ENCODE measurements at places on chromosomes 16 and 17. TPM values are rescaled to one million over a fixed set of nuclear protein-coding genes. Genes with fewer than 3 reads are reported as not detected.

DNA sequence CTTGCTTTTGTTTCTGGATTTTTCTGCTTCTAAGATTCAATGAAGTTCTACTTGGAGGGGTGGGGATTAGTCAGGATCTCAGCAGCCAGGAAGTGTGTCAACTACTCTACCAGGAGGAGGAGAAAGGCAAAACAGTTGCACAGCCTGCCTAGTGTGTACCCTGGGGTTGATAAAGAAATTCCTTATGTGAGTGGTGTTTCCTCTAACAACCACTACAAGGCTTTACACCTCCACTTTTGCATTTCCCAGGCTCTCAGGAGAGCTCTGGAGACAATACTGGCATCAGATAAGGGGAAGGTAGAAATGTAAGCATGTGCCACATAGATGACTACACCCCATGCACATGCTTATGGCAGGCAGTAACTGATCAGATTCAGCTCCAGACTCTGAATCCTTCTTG is 174.6 kb downstream of the TOX3 start:
- DNase-seq, result peak; percentile 21

SBK1 gene
- 15.8 TPM for polyA plus RNA-seq

- DNase-seq, result no peak
Measured at GRCh38 chr17:57391076-57391825, 134.9 kb downstream of the MSI2 start.

PYY gene
- 0.17 TPM for polyA plus RNA-seq

ASPHD1 gene
- polyA plus RNA-seq, result 0.66 TPM

KRT25 gene
- polyA plus RNA-seq, result not detected

DNA sequence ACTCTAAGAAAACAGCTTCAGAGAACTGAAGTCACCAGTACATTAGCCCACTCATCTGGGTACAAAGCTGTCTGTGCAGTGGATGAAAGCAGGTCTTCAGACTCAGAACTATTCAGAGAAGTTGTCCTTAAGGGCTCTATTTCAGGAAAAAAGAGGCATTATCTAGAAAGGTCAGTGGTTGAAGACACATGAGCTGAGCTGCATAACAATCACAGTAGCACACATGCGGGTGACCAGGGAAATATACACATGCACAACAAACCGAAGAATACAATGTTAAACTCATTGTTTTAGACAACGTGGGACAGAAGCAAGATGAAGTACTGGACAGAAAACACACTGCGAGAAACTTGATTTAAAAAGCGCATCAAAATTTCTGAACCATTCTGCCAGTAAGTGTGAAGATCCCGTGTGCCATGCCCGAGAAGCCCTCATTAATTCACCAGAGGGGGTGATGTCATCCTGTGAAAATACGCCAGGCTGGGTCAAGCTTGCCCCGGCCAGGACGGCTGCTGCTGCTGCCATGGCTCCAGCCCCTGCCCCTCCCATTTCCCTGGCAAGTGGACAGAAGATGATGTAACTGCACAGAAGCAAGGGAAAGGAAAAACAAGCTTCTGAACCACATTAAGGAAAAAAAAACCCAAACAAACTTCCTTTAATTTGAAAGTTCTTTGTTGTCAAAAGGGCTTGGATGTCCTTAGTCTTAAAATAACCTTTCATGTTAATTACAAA is 10.1 kb downstream of the DYNC1LI2 start:
- DNase-seq, result peak; percentile 74

- DNase-seq, result no peak
Measured at GRCh38 chr16:87140211-87141200, 176.7 kb downstream of the C16orf95 start.

MYADML2 gene
- polyA plus RNA-seq, result 0.10 TPM

Measured in right lung (tissue), 10 donors.